ENCODE measurements at places on chromosomes 13 and 19.
A peak's percentile ranks its signal among the peaks of the same experiment; 100 is the strongest.

- peak; percentile 52 for DNase-seq
Measured at GRCh38 chr13:98910501-98910951, 67.3 kb downstream of the DOCK9 start.

GRCh38 chr13:59679254-59679653 is 484.5 kb downstream of the DIAPH3 start:
- DNase-seq: no peak

GRCh38 chr19:52896431-52897137 is 851 bp downstream of the ZNF320 start:
- DNase-seq: no peak

DNA sequence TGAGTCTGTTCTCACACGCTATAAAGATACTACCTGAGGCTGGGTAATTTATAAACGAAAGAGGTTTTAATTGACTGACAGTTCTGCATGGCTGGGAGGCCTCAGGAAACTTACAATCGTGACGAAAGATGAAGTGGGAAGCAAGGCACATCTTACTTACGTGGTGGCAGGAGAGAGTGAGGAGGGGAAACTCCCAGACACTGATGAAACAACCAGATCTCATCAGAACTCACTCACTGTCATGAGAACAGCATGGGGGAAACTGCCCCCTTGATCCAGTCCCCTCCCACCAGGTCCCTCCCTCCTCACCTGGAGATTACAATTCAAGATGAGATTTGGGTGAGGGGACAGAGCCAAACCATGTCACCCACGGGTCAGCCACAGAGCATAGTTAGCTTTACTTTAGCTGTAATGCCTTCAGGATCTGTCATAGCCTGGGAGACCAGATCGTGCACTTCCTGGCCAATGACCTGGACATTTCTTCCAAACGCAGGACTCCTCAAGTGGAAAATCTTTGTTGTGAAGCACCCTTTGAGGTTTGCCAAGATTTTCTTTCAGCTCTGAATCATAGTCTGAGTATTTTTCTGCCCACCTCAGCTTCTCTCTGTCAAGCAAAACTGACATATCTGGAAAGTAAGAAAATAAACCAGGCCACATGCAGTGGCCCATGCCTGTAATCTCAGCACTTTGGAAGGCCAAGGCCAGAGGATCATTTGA is 25.2 kb upstream of the HIF3A start:
- no peak for DNase-seq

DNA sequence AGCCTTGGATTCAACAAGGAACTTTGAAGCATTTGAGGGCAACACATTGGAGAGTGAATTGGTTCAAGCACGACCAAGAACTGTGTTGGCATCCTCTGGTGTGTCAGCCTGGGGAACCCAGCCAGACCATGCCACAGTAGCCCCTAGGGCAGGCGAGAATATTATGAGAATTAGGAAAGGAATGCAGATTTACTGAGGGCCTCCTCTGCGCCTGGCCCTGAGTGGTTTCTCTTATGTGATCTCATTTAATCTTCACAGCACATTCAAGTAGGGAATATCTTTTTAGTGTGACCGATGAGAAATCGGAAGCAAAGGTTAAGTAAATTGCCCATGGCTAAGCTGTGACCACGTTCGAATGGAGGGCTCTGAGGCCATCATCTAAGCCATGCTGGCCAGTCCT is 15.3 kb upstream of the ERICH6B start:
- DNase-seq: no peak

DNA sequence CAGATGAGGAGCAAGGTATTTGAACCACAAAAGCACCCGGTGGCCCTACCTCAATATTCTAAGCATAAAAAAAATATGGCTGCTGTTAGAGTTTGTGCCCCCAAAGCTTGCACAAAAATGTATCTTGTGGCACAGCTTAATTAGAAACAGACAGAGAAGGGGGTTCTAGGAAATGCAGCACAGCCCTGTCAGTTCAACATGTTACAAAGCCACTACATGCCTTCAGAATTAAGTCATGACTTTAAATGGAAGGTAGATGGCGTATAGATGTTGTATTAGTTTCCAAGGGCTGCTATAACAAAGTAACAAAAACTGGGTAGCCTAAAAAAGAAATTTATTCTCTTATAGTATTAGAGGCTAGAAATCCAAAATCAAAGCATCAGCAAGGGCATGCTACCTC is 703.8 kb downstream of the DIAPH3 start:
- no peak for DNase-seq

DNA sequence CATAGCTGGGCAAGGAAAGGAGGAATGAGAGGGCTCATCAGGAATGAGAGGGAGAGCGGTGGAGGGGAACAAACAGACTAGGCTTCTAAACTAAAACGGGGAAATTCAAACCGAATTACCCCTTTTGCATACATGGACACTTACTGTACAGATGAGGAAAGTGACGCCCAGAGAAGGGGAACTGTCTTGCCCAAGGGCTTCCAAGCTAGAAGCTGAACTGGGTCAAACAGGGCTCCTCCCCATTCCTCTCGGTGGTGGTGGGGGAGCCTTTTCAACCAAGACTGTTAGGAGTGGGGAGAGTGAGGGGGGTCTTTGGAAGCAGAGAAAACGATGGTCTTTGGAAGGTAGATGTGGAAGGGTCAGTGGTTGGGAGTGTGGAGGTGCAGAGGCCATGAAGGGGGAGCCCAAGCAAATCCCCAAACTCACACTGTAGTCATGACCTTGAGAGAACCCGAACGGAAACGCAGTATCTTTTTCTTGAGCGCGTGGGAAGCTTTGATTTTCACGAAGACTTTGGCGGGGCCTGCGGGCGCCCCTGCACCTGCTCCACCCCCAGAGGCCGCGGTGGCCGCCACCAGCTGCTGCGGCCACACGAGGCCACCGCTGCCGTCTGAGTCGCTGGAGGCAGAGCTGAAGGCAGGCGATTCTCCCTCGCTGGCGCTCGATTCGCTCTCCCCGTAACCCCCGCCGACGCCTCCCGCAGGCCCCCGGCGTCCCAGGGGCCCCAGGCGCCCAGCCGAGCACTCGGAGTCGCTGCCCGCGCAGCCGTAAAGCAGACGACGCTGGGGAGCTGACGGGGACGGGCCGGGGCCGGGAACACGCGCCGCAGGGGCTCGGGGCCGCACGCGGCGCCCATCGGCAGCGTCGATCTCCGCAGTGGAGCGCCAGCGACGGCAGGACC is 12.3 kb upstream of the GNG8 start:
- peak; percentile 28 for DNase-seq

- DNase-seq: no peak
Measured at GRCh38 chr13:36131222-36131930, at the start of gene DCLK1. Gene DCLK1 (minus strand): TSS chr13:36131382.

GRCh38 chr13:69856331-69856730 is 251.3 kb upstream of the ATXN8OS start:
- no peak for DNase-seq

DNA sequence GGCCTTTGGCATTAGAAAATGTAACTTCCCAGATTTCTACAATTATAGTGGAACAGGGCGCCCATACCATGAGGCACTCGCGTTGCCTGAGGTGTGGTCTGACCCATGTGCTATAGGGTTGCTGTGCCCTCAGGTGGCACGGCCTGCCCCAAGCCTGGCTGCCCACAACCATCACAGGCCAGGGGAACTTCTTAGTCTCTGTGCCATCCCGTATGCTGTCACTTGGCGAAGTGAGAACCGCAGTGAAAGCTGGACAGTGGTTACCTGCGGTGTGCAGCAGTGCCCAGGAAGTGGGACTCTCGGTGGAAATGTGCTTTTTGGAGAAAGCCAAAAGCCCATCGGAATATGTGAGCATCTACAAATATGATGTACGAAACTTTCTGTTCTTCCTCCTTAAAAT is 88.2 kb upstream of the GPR183 start:
- no peak for DNase-seq

- DNase-seq: no peak
Measured at GRCh38 chr13:21825186-21825585, 154.3 kb downstream of the FGF9 start.

DNA sequence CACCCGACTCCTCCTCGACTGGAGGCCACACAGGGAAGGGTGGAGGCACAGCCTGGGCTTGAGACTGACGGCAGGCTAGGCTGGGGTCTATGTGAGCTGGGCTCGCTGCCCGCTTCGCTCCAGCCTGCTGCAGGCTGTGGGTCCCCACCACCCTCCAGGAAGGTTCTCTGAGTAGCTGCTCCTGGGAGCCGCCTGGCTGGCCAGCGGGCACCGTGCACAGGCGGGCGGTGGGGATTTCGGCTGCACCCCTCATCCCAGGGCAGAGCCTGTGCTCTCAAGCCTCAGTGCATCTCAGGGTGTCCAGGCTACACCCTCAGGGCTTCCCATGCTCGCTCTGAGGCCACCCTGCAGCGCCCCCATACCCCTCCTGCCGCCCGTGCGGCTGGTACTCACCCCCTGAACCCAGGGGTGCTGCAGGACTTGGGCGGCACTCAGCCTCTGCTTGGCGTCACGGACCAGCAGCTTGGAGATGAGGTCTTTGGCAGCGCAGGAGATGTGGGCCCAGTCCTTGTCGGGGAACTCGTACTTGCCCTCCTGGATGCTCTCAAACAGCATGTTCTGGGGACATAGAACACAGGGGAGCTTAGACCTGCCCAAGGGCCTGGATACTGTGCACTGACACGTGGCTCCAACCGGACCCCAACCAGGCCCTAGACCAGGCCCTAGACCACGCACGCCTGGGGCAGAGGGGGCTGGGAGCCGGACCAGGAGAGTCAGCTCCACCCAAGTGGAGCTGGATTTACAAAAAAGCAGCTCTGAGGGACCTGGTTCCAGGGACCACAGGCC is 10.2 kb downstream of the MKNK2 start:
- DNase-seq: no peak

DNA sequence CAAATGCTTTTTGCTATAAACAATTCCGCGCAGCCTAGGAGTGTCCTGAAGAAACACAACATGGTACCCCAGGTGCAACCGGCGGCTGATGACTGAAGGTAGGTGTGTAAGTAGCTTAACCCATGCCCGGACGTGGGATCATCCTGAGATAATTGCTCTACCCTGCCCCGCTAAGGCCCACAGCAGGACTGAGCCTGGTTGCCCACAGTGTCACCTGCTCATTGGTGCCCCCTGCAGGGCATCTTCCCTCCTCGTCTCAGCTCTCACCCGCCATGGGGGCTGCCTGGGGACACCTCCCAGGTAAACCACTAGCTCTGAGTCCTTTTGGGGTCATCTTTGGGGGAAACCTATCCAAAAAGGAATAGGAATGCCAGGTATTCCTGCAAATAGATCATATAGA is 22.3 kb downstream of the TMEM161A start:
- peak; percentile 27 for DNase-seq

DNA sequence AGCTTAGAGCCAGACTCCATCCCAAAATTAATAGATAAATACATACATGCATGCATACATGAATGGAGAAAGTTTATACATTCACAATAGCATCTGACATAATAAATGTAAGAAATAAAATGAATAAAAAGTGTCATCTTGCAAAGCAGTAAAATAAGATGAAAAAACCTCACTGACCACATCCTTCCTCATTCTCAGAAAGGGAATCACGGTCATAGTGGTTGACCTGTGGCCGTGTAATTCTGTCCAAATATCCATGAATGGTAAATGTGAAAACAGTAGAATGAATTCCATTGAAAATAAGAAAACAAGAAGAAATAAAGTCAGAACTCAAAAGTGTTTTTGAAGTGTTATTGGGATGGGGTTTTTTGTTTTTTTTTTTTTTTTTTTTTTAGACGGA is 9.8 kb upstream of the CDC42EP5 start:
- no peak for DNase-seq

GRCh38 chr19:12545267-12545666 is 6.0 kb downstream of the ZNF564 start:
- DNase-seq: no peak

GRCh38 chr13:105050686-105051085 is 1484.8 kb downstream of the EFNB2 start:
- DNase-seq: no peak

DNA sequence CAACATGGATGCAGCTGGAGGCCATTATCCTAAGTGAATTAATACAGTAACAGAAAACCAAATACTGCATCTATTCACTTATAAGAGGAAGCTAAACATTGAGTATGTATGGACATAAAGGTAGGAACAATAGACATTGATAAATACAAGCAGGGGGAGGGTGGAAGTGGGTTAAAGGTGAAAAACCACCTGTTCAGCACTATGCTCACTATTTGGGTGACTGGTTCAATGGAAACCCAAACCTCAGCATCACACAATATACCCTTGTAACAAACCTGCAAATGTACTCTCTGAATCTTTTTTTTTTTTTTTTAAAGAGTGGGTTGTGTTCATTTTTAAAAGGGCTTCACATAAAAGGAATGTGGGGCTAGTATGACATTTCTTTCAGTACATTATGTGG is 26.9 kb upstream of the CPB2 start:
- no peak for DNase-seq

- DNase-seq: peak; percentile 74
Measured at GRCh38 chr19:4976401-4977298, 7.7 kb downstream of the KDM4B start.

GRCh38 chr13:48400090-48400694 is 12.7 kb downstream of the LPAR6 start:
- no peak for DNase-seq

DNA sequence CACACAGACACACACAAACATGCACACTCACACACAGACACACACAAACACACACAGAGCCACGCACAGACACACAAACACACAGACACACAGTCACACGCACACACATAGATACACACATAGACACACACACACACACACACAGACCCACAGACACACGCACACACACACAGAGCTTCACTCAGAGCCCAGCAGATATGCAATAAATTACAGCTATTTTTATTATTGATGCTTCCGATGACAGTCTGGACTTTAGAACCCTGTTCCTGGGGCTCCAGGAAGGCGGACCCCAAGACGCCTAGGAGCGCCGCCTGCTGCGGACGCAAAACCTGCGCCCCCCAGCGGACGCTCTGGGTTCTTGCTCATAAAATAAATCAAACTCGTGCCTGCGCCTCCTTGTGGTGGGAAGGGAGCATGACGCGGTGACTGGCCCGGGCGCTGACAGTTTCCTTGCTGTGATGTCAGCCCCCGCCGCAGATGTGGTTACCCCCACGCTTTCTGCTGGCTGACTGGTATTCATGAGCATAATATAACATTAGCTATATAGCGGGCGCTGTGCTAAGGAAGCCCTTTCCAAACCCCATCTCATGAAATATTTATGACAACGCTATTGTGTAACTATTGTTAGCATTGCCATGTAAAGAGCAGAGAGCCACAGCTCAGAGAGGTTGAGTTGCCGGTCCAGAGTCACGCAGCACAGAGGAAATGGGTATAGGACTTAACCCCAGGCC is 64.4 kb upstream of the TM9SF2 start:
- DNase-seq: peak; percentile 91

DNA sequence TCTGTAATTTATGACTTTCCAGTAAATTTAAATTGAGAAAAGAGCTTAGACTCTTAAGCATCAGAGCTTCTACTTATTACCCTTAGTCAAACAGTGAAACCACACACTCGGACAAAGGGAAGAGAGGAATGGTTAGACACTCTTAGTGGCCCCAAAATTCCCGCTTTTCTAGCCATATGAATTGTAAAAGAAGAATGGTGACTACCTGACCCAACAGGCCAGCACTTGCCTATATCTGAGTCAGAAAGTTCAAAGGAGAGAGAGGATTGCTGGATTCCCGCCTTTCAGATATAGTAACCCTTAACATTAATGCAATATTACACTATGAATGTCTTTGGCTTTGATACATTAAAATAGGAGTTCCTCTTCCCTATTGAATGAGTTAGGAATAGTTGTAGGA is 317.3 kb downstream of the PCDH17 start:
- DNase-seq: no peak
